ENCODE measurements at places on chromosomes 16 and 17.

DNA sequence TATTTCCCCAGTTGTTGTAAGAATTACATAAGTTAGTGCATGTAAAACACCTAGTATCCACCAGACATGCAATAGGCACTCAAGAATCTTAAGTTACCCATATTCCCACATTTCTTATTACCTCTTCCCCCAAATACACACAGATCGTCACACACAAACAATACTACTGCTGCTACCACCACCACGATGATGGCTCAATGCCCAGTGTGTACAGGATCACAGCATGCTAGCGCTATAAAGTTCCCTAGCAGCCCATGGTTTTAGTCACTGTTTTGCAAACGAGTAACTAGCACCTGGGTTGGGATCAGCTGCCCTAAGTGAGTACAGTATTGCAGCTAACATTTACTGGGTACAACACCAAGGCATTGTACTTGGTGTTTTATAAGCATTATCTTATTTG, 411.7 kb downstream of the UTP18 start:
- no peak overlapping the region for H3K4me3 ChIP-seq
- H3K36me3 ChIP-seq = no peaks in the 10 kb centered on the region
- DNase-seq = no peak
- peaks cover 6% of the 10 kb centered on the region for H3K27me3 ChIP-seq
- H3K27ac ChIP-seq = no peak overlapping the region
- H3K4me1 ChIP-seq = no peaks in the 10 kb centered on the region

- H3K27me3 ChIP-seq = peaks cover 13% of the 10 kb centered on the region
- H3K36me3 ChIP-seq = no peaks in the 10 kb centered on the region
- DNase-seq = no peak
- H3K4me1 ChIP-seq = peaks cover 10% of the 10 kb centered on the region
Observed at GRCh38 chr16:2022723-2023091, 3.1 kb downstream of the NPW start.

DNA sequence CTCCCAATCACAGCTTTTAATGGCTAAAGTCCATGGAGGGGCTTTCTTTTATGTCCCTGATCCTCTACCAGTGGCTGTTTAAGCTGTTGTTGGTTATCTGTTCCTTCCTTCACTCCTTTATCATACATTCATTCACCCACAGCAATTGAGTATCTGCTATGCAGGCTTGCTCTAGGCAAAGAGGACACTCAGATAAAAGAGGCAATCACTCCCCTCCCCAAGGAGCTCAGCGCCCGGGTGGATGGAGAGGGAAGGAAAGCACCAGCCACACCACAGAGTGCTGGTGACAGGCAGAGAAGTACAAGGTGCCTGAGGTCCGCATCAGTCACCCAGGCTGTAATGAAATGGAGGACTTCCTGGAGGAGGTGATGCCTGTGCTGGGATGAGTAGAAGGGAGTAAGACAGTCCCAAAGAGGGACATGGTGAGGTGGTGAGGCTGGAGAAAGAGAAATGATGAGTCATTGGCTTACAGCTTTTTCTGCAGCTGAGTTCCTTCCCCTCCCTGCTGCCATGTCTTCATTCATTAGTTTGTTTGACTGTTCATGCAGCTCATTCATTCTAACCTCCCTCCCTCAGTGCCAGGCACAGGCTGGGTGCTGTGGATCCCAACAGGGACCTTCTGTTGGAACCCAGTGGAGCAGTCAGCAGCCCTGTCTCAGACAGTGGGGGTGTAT, 12.8 kb upstream of the NGFR start:
- H3K36me3 ChIP-seq = no peaks in the 10 kb centered on the region
- H3K4me3 ChIP-seq = no peak overlapping the region
- H3K27me3 ChIP-seq = peaks cover 46% of the 10 kb centered on the region
- peaks cover 8% of the 10 kb centered on the region for H3K4me1 ChIP-seq

DNA sequence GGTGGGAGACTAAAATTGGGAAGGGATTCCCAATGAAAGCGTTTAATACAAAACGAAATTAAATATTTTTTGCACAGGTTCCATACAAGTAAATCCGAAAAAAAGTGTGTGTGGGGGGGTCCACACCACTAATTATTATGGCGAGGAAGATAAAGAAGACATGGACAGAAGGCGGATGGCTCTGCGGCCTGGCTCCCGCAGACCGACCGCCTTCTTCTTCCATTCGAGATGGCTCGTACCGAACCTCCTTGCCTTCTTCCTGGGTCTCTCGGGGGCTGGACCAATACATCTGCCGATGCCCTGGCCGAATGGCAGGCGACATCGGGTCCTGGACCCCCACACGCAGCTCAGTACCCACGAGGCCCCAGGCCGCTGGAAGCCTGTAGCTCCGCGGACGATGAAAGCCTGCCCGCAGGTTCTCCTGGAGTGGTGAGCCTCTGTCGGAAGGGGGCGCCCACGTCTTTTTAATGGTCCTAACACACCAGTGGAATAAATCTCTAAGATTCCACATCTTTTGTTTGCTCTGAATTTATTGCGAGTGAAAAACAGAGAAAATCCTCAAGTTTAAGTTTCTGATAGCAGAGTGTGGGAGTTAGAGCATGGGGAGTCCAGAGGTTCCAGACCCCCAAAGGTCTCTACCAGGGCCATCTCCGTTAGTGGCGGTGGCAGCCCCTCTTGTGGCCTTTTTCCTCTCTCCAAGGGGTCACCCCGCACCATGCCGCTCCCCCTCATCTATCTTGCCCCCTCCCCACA, 1.4 kb downstream of the PRAC2 start:
- no peaks in the 10 kb centered on the region for H3K36me3 ChIP-seq
- peaks cover 77% of the 10 kb centered on the region for H3K27me3 ChIP-seq
- H3K4me3 ChIP-seq = peak overlapping the region; percentile 79
- peaks cover 40% of the 10 kb centered on the region for H3K4me1 ChIP-seq
- DNase-seq = peak; percentile 89
- H3K27ac ChIP-seq = no peak overlapping the region

GRCh38 chr16:67537636-67538591, 9.3 kb downstream of the RIPOR1 start:
- peaks cover 45% of the 10 kb centered on the region for H3K4me1 ChIP-seq
- H3K36me3 ChIP-seq = no peaks in the 10 kb centered on the region
- no peaks in the 10 kb centered on the region for H3K27me3 ChIP-seq
- peak; percentile 61 for DNase-seq
- peak overlapping the region; percentile 91 for H3K27ac ChIP-seq
- H3K4me3 ChIP-seq = peak overlapping the region; percentile 91

- no peak overlapping the region for H3K27ac ChIP-seq
- no peaks in the 10 kb centered on the region for H3K36me3 ChIP-seq
- no peak overlapping the region for H3K4me3 ChIP-seq
- peaks cover 70% of the 10 kb centered on the region for H3K4me1 ChIP-seq
Observed at GRCh38 chr17:48615963-48616716, 1.0 kb upstream of the HOXB8 start.
